ENCODE measurements at places on chromosomes 7 and 10.
A peak's percentile ranks its signal among the peaks of the same experiment; 100 is the strongest.

DNA sequence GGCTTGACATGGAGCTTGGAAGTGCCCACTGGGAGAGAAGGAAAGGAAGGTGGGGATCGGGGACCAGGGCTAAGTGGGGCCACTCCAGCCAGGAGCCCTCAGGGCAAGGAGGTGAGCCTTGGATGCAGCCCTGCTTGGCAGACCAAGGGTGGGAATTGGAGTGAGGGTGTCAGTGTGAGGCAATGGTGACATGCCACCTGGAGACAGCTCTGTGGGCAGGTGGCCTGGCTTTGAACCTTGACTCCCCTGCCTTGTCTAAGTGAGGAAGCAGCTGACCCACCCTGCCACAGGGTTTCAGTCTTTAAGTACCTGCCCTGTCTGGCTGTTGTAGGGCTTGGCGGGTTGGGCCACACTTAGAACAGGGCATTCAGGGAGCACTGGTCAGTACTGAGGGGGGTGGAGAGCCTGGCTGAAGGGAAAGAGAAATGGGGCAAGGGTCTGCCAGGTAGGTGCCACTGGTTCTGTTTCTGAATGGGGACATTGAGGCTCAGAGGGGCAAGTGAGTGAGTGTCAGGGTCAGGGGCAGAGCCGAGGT lies 4.8 kb downstream of the RAMP3 start:
- DNase-seq, result no peak

DNA sequence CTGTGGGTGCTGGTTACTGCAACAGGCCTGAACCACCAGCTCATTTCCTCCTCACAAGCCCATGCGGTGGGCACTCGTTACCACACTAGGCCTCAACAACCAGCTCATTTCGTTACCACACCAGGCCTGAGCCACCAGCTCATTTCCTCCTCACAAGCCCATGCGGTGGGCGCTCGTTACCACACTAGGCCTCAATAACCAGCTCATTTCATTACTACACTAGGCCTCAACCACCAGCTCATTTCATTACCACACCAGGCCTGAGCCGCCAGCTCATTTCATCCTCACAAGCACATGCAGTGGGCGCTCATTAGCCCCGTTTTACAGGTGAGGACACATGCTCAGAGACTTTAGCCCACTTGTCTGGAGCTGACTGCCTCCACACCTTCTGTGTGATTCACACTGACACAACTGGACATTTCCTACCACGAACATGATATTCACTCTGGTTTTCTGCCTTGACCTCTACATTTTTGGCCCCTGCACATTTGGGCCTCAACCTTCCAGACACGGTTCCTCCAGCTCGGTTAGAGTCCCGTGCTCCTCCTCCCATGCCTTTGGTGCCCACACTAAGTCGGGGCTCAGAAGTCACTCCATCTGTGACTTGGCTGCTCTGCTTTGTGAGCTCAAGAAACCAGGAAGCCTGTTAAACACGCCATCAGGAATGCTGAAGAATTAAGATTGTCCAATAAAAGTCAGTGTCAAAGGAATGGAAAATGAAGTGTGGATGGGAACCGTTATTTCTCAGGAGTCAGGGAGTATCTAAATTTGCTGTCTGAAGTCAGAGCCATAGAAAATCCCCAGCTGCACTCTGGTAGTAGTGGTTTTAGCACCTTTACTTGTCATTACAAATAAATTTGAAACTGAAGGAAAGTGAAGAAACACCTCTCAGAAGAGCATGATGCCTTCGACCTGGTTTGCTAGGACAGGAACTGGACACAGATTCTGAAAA lies 55.8 kb upstream of the LANCL2 start:
- peak; percentile 15 for DNase-seq

DNA sequence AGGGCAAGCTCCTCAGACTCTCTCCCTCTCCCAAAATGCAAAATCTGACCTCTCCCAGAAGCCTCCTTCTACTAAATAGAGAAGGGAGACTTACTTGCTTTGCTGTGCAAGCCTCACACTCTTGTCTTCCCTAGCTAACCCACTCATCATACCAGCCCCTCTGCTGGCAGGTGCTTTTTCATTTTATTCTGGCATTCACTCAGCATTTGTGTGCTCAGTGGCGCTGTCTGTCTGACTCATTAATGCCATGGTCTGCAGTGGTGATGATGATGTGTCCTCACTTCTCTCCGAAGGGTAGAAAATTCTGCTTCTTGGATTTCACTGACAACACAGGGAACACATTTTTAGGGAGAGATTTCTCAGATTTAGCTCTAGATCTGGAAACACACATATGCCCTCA lies 22.0 kb upstream of the BTRC start:
- DNase-seq, result no peak

DNA sequence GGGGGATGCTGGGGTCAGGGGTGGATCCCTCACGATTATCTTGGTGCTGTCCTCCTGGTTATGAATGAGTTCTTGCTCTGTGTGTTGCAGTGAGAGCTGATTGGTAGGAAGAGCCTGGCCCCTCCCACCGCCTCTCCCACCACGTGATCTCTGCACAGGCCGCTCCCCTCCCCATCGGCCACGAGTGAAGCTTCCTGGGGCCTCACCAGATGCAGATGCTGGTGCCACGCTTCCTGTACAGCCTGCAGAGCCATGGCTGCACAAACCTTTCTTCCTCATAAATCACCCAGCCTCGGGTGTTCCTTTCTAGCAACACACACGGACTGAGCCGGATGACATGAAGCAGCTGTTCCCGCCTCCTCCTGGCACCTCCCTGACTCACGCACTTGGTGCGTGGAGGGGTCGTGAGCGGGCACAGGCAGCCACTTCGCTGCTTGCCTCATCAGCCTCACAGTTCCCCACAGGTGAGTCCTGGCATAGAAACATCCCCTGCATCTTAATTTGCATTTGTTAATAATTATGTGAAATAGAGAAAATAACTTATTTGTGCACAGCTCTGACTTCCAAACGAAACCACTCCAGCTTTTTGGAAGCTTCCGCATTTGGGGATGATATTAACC lies 210.8 kb downstream of the ADARB2 start:
- DNase-seq, result no peak

GRCh38 chr7:142790555-142790954 lies 19.8 kb downstream of the PRSS2 start:
- no peak for DNase-seq

- peak; percentile 8 for DNase-seq
Observed at GRCh38 chr10:24262929-24263590, 54.1 kb downstream of the KIAA1217 start.

GRCh38 chr10:114096864-114097263 lies 53.2 kb downstream of the ADRB1 start:
- no peak for DNase-seq

DNA sequence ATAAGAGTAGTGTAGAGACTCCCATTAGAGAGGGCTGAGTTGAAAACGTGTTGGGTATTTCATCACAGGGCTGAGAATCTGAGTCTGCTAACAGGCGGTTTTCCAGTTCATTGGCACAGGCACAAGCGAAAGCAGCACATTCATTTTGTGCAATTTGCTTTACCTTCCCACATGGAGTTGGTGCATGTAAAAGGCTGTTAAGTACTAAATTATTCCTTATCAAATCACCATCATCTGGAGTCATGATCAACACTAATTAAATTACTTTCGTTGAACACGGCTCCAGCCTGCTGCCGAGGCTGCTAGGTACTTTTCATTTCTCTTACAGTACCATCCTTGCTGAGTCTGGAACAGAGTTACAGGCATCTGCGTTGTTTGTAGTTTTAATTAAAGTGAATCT lies 43.8 kb downstream of the ETV1 start:
- DNase-seq, result peak; percentile 82

DNA sequence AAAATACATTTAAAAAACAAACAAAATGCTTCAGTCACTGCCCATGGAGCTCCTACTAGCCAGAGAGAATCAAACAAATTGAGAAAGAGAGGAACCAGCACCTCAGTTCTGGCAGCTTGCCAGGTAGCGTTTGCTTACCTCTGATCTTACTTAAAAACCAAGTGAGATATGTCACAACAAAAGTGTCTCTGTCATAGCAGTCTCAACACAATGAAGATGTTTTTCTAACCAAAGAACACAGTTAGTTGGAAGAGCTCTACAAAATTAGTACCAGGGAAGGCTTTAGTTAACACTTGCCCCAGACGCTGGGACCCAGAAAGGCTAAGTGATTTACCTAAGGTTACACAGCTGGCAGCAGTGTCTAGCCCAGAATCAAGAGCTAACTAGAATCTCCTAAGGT lies 3.4 kb downstream of the DOCK4 start:
- DNase-seq, result peak; percentile 58

DNA sequence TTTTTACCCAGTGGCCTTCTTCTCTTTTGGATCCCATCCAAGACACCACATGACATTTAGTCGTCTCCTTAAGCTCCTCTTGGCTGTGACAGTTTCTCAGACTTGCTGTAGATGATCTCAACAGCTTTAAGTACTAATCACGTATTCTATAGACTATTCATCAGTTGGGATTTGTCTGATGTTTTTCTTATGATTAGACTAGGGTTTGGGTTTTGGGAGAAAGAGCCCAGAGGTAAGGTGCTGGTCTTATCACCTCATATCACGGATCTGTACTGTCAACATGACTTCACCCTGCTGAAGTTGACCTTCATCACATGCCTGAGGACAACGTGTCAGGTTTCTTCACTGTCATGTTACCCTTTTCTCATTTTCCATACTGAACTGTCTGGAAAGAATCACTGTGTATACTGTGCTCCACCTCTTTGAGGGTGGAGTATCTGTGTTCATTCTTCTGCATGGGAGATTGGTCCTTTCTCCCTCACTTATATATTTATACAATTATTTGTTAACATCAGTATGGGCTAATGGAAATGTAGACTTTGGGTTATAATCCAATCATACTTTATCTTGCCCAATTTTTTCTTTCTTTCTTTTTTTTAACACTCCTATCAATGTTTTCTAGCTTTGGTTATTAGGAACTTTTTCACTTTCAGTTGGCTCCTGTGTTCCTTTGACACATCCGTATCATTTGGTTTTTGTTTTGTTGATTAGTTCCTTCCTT lies 6.4 kb upstream of the HKDC1 start:
- DNase-seq, result no peak

GRCh38 chr10:13883636-13884444 lies 297.1 kb downstream of the PRPF18 start:
- peak; percentile 24 for DNase-seq

- no peak for DNase-seq
Observed at GRCh38 chr7:155509725-155510551, 36.4 kb downstream of the CNPY1 start.

- no peak for DNase-seq
Observed at GRCh38 chr10:99768556-99768955, 13.9 kb upstream of the ABCC2 start.

DNA sequence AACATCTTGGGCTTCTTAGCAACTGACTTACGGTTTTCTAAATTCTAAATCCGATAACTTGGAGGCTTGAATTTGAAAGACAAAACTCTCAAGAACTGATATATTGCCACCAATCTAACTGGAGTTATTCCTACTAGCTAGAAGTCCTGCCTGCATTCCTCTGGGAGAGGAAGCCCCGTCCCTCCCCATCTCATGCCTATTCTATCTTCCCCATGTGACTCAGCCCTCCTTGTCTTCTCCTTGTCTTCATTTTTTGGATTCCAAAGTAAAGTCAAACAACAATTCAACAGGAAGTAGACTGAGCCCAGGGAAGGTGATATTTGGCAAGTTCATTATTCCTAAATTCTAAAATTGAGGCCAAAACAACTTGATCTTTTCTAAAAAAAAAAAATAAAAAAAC lies 587.7 kb downstream of the KCNMA1 start:
- DNase-seq, result peak; percentile 12

GRCh38 chr7:143049362-143049761 lies 2.8 kb upstream of the OR6V1 start:
- DNase-seq, result no peak

- no peak for DNase-seq
Observed at GRCh38 chr7:94414481-94414880, 19.8 kb downstream of the COL1A2 start.

DNA sequence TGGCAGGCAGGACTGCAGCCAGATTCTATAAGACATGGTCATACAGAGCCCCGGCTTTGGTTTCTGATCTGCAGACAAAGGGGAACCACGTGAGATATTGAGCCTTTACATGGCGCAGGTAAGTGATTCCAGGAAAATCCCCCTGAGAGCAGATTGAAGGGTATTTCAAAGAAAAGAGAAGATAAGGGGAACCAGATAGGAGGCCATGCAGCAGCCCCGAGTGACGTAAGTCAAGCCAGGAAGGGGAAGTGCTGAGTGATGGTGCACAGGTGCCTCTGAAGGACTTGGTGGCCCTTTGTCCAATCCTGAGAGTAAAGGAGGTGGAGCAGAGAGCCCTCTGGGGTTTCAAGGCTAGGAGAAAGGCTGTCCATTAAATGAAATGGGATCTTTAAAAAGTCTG lies 329.0 kb downstream of the ACTR3B start:
- no peak for DNase-seq

DNA sequence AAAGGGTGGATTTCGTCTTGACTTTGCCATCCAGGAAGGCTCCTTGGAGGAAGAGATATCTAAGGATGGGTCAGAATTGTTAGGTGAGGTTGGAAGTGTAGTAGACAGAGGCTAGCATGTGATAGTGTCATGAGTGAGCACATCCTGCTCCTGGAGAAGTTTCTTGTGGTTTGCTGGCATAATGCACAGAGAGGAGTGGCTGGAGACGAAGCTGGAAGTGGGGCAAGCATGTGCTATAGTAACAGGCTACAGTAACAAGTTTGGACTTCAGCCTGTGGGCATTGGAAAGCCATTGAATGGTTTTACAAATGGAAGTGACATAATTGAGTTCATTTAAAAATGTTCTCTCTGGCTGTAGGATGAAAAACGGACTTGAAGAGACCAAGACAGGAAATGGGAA lies 175.6 kb upstream of the VWC2 start:
- DNase-seq, result no peak

DNA sequence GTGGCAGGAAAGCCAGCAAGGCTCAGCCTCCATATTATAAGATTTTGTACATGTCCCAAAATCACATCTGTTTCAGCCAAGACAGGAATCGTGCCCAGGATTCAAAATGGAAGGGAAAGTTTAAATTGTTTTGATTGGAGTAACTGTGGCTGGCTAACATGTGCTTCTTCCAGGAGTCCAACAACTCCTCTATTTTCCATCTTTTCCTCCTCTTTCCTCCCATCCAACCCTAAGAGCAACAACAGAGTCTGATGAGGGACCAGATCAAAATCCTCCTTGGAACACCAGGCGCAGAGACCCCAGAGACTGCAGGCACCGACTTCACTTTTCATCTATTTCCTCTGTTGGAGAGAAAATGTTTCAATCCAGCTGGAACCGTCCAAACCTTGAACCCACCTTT lies 36.0 kb upstream of the SVIL start:
- no peak for DNase-seq

- no peak for DNase-seq
Observed at GRCh38 chr10:81219758-81220157, 655.2 kb upstream of the NRG3 start.

GRCh38 chr10:111990734-111991133 lies 192.8 kb downstream of the GPAM start:
- no peak for DNase-seq

DNA sequence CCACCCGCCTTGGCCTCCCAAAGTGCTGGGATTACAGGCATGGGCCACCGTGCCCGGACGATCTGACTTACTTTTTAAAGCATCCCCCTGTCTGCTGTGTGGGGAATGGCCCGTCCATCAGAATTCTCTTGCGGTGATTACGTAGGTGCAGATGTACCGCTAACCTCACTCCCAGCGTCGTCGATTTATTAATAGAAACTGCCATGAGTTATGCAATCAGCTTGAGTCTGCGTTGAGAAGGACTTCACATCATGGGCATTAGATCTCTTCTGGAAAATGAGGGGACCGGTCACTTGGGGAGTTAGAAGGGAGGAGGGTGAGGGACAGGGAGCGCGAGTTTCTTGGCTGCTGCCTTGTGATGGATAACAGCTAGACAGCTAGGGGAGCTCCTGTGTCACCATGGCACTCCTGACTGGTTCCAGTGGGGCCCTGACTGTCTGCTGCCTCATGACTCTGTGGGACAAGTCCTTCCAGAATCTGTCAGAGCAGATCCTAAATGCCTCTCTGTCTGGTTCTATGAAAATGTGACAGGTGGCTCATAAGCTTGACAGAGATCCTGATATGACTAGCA lies 35.2 kb downstream of the POR start:
- DNase-seq, result peak; percentile 49

All from fibroblast of villous mesenchyme (primary cell).